ENCODE measurements at places on chromosomes 2 and 18.

- DNase-seq, result no peak
Observed at GRCh38 chr2:9984217-9984739, 32.8 kb downstream of the GRHL1 start.

GRCh38 chr18:76449111-76449453 is 46.0 kb downstream of the ZNF516 start:
- DNase-seq, result no peak

GRCh38 chr2:8242739-8243138 is 439.1 kb upstream of the ID2 start:
- no peak for DNase-seq

- no peak for DNase-seq
Observed at GRCh38 chr2:85583667-85584353, 421 bp upstream of the VAMP5 start.

Measured in stimulated activated CD8-positive, alpha-beta memory T cell treated with anti-CD3 and anti-CD28 coated beads, Interleukin-2, amount 100 ng/mL, for 1 hour (primary cell).